HuH-7.5 (cell line): ENCODE measurements at places on chromosomes 5 and 9.

DNA sequence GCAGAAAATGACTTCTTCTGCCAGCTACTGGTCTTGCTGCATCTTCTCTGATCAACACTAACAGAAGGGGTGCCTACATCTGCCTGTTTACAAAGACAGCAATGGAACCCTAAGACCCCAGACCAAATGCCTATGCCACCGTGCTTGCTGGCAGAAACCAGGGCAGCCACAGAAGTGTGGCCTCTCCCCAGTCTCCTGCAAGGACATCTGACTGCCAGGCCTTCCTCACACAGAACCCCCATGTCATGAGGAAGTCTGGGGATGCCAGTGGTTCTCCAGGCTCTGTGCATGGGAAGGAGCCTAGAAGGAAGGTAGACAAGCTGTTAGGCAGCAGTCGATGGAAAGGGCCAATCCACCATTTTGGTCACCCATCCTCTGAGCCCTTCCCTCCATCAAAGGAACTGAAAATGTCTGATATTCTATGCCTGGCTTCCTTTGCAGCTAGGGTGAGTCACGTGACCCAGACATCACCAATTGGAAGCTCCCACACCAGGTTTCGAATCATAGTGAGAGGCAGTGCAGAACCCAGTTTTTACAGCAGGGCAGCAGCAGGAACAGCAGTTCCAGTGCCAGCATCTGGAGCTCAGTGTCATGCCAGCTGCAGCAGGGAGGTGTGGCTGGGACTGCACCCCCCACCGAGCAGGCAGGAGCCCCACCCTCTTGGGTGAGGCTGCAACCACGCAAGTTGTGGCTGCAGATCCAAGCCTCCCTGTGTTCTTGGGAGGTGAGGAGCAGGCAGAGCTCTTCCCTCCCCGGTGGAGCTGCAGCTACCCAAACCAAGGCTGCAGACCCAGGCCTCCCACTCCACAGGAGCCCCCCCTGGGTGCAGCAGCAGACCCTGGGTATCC is 123.4 kb downstream of the OLFM1 start:
- DNase-seq, result no peak

- DNase-seq, result peak; percentile 22
Measured at GRCh38 chr5:174581479-174581878, 142.9 kb upstream of the MSX2 start.

- no peak for DNase-seq
Measured at GRCh38 chr5:40396317-40396716, 283.4 kb upstream of the PTGER4 start.

- DNase-seq, result no peak
Measured at GRCh38 chr9:38137342-38137741, 68.3 kb upstream of the SHB start.

- DNase-seq, result no peak
Measured at GRCh38 chr5:78543292-78543691, 105.3 kb downstream of the LHFPL2 start.

DNA sequence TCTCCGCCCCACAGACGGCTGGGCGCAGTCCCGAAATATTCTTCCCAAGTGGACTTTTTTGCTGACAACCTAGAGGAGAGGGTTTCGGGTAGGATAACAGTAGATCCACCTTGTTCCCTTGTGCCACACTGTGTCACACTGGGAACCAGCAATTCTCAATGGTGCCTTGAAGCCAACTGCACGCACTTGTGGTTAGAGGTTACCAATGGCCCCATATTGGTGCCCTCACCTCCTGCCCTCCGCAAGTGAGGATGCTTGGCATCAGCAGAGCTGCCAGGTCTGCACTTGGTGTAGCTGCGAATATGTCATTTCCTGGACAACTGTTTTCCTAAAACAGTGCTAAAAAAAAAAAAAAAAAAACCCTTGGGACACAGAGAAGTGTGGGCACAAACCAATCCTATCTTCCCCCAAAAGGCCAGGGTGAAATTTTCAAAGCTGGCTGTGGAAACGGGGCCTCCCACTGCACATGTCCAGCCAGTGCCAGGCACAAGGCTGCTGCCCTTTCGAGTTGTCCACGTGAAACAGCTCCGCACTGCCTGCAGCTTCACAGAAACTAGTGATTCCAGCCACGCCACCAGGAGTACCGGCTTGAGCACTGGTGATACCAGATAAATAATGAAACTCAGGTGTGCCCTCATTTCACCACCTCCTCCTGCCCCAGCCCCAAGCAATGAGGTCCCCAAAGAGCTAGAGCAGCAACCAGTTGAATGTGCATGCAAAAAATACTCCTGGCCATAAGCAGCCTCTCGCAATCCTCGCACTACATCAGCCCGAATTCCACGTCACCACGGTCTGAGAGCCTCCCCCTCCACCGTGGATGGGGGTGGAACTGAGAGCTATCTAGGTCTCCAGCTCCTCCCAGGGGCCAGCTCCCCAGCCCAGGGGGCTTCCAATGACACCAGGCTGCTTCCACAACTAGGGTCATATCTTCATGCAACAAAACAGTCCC is 51.2 kb downstream of the USP20 start:
- DNase-seq, result no peak

- DNase-seq, result peak; percentile 33
Measured at GRCh38 chr9:125889112-125889475, 141.9 kb downstream of the PBX3 start.

DNA sequence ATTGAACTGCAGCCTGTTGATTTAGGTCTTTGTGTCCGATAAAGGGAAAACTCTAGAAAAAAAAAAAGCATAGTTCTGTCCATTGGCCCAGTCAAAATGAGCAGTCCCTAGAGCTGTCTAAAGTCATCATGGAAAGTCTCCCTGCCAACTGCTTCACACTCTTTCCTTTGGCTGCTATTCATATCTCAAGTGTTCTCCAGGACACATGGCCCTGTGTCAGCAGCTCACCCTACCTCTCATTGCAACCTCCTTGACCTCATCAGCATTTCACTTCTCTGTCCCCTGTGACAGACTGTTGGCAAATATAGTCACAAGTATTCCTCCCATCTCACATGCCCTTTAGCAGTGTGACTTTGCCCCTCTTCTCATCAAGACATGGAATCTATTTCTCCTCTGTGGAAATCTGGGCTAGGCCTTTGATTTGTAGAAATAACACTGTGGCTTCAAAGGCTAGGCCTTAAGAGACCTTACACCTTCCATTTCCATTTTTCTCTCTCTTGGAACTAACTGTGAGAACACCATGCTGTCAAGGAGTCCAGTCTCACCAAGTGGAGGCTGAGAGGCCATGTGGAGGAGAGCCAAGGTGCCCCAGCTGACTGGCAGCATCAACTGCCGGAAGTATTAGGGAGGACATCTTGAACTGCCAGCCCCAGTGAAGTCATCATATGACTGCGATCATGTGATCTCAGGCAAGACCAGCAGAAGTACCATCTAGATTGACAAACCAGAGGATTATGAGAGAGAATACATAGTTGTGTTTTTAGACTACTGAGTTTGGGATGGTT is 149.4 kb upstream of the TARS1 start:
- DNase-seq, result no peak

DNA sequence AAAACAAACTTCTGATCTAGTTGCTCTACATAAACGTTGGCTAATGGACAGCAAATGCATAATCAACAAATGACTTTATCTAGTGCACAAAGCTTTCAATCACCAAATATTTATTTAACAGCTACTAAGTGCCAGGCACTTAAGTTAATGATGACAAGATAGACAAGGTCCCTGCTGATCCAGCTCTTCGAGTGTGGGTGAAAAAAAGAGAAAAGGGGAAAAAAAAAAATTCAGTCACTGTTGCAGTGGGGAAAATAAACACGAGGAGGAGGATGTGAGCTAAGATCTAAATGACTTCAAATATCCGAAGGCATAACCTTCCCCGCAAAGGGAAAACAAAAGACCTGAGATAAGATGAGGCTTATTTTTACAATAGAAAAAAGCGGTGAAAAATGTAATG is 9.6 kb downstream of the PSIP1 start:
- no peak for DNase-seq

GRCh38 chr9:94110821-94111252 is 26.6 kb downstream of the PTPDC1 start:
- DNase-seq, result no peak

DNA sequence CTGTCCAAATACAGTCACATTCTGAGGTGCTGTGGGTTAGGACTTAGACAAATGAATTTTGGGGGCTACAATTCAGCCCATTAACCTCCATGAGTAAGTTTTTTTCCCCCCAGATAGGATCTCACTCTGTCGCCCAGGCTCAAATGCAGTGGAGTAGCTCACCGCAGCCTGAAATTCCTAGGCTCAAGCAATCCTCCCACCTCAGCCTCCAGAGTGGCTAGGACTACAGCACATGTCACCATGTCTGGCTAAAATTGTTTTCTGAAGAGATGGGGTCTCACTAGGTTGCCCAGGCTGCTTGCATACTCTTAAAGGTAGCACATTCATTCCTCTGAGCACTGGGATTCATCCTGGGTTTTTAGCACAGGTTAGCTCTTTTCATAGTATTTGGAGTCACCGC is 22.2 kb downstream of the PPP2CA start:
- DNase-seq, result no peak

DNA sequence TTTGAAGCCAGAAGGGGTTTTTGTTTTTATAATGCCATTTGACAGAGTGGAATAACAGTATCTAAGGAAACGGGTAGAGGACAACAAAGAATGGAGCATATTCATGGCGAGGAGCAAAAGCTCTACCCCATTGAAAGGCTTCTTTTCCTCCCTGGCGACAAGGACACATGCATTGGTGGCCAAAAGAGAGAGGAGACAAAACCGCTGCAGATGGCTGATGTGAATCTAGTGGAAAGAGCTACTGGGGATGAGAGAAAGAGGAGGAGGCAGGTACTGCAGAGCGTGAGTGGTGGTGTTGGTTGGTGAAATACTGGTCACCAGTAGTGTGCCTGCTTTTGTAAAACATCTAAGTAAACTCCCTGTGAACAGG is 491 bp downstream of the APC start:
- no peak for DNase-seq

- DNase-seq, result no peak
Measured at GRCh38 chr9:135614821-135615665, 24.3 kb downstream of the GLT6D1 start.

- DNase-seq, result no peak
Measured at GRCh38 chr5:78129597-78129996, 164.9 kb downstream of the AP3B1 start.

DNA sequence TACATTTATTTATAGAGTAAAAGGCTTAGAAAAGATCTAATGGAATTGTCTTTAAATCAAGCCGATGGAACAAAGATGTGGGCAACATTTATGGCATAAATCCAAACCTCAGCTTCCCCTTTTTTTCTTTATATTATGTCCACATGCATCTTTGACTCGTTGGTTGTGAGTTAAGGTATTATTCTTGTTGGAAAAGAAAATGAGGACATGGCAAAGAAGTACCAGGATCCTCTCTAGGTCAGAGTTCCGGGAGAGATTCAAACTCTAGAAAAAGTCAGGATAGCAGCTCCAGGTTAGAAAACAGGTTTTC is 508 bp upstream of the NME5 start:
- no peak for DNase-seq

DNA sequence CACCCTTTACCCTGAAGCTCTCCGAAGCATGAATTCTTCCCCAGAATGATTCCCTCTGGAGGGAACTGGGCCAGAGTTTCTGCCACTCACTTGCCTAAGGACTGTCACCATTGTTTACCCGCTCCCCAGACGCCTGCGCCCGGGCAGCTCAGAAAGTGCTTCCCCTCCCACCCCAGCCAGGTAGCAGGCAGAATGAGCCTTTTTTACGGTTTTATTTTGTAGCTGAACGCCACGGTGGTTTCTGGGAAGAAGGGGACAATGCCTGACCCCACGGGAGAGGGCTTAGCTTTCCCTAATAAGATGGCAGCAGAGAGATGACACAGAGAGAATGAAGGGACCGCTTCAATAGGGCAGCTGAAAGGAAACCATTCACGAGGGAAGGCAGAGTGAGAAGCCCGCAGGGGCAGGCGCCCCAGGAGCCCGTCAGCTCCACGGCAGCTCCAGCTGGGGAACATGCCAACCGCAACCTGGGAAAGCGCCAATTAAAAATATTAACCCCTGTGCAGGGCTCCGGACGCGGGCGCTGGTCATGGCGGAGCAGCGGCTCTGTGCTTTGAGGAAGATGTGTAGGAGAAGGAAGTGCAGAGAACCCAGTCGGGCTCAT is 20.4 kb upstream of the NTNG2 start:
- DNase-seq, result no peak

GRCh38 chr5:11905206-11905605 is 960 bp upstream of the CTNND2 start:
- DNase-seq, result no peak

GRCh38 chr5:146797658-146798057 is 80.9 kb downstream of the PPP2R2B start:
- DNase-seq, result no peak

GRCh38 chr5:172952034-172952511 is 7.2 kb upstream of the RPL26L1 start:
- DNase-seq, result no peak

DNA sequence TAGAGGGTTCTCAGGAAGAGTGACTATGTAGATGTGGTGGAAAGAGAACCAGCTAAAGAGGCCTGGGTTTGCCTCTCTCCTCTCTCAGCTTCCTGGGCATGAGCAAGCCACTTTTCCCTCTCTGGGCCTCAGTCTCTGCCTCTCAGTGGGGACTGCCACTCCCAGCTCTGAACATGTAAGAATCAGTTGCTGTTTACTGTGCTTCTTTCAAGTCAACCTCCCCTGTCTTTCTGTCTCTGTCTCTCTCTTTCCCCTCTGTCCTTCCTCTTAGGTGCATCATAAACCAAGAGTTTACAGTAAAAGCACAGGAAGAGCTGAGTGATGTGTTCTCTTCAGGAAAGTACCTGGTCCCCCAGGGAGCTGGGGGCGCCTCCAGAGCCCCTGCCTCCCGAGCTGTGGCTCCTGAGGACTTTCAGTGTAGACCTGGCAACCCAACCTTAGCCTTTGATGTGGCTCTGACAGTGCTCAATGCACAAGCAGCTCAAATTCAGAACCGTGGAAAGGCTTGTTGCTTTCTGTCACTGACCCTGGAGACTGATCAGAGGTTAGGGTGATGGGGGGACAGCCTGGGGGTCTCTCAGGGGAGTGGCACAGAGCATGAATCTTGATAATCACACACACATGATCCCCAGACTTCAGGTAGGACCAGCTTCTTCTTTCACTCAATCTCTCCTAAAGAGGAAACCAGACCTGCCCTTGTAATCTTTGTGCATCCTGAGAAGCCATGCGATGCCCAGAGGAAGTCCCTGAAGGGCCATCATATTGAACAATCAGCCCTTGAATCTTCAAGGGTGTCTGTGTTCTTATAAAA is 59.4 kb upstream of the TNFSF8 start:
- no peak for DNase-seq

DNA sequence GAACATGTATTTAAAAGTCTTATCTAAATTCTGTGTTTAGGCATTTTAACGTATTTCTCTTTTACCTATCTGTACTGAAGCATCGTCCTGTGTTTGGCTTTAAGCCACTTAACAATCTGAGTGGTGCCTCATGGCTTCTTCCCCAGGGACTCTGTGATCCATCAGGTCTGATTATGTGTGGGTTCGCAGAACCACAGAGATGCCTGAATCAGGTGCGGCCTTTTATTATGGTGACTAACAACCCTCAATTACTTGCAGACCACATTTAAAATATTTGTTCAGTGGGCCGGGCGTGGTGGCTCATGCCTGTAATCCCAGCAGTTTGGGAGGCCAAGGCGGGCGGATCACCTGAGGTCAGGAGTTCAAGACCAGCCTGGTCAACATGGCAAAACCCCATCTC is 39.6 kb upstream of the SAP30L start:
- no peak for DNase-seq
